ENCODE measurements at places on chromosomes 5 and 9. TPM values are rescaled to one million over a fixed set of nuclear protein-coding genes. Genes with fewer than 3 reads are reported as not detected.

Gene ZDHHC11
- total RNA-seq, result 8.7 TPM

Gene RMRP
- total RNA-seq, result 11,936 TPM

Gene KIF24
- total RNA-seq, result 8.0 TPM

Gene PCDHA13
- total RNA-seq, result not detected

Gene PCDHGA3
- not detected for total RNA-seq

Gene NUTM2G
- not detected for total RNA-seq

Gene IFNA13
- total RNA-seq, result not detected

Gene CTXN3
- total RNA-seq, result not detected

Gene EDIL3
- total RNA-seq, result not detected

Data from activated naive CD4-positive, alpha-beta T cell treated with anti-CD3 and anti-CD28 coated beads, Interleukin-2, amount 10 ng/mL, durations not matched to agents 5 hours and 36 hours (primary cell).